ENCODE measurements at places on chromosomes 1 and 21. TPM values are rescaled to one million over a fixed set of nuclear protein-coding genes. Genes with fewer than 3 reads are reported as not detected.

KIF17 gene
- 0.39 TPM for total RNA-seq

PRRC2C gene
- total RNA-seq = 72.5 TPM

SWT1 gene
- total RNA-seq = 4.4 TPM

MFSD2A gene
- 5.2 TPM for total RNA-seq

Data from smooth muscle cell of the pulmonary artery (primary cell).